ENCODE measurements at places on chromosomes 3 and 15.

- DNase-seq: no peak
Measured at GRCh38 chr3:71414189-71414927, 169.2 kb downstream of the FOXP1 start.

DNA sequence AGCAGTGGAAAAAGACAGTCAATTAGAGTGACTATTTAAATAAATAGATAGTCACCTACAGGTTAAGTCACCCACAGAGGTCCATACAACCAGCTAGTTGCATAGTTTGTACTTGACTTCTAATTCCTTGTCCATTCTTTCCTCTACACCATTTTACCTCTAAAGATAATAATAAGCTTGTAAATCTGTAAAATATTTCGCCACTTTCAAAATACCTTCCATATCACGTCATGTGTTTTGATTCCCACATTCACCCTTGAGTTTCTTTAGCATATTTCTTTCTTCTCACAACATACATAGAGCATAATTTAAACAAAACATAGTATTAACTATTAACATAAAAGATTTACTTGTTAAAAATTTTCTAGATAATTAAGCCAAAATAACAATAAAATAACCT lies 689.6 kb downstream of the MECOM start:
- no peak for DNase-seq

DNA sequence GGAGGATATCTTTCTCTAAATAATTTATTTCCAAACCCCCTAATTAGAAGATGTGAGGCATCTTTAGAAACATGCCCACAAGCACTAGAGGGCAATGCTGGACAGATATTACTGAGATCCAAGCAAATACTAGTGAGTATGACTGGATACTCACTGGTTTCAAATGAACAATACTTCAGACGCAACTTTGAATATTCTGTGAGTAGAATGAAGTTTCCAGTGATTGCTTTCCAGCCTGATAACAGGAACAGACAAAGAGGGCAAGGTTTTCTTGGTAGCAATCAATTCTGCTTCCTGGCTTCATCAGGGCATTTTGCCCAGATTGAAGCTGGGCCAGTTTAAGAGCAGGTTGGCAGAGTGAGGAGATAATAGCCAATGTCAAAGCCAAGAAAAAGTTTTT lies 442.6 kb upstream of the PDZRN3 start:
- peak; percentile 1 for DNase-seq

DNA sequence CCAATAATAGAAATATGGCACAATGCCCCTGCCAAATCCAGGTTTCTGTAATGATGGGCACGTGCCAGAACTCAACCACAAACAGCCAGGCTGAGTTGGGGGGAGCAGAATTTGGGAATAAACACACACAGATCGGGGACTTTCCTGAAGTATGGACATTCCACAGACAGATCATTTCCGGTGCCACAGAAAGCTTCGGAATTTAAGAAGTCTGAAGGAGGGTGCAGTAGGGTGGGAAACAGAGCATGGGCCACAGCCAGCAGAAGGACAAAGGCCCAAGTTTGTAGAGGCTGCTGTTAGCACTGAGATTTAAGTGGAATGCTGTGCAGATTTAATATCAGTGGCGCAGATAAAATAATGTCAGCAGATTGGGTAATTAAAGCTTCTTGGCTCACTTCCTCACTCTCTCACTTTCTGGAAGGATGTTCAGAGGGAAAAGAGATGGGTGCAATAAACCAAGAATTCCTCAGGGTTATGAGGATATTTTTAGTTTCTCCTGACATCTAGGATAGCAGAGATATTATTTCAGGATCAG lies 67.4 kb downstream of the MYLK start:
- no peak for DNase-seq

DNA sequence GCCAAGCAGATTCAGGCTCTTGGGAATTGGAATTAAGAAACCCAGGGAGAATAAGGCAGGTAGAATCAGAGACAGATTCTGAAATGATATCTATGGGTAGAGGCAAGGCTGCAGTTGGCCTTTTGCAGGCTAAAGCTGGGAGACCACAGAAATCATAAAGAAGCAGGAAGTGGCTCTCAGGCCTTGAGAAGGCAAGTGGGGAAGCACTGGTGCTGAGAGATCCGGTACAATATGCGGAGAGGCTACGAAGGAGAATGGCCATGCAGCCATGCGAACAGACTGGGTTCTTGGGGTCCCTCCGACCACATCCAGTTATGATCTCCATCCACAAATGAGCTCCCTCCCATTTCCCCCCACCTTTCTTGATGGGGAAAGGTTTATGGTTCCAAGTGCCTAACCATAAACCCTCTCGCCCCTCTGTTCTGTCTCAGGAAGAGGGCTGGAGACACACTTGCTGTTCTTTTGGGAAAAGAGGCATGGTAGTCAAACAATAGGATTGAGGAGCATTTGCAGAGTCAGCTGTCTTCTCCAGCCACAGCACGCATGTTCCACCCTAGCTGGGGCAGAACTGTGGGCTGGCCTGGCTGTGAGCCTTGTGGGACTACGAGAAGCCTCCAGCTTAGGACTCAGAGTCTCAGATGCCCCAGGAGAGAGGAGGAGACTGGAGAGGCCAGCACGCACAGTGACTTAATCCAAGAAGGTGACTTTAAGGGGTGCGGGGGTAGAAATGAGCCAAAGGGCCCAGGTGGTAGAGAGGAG lies 99.6 kb downstream of the RPLP1 start:
- no peak for DNase-seq

DNA sequence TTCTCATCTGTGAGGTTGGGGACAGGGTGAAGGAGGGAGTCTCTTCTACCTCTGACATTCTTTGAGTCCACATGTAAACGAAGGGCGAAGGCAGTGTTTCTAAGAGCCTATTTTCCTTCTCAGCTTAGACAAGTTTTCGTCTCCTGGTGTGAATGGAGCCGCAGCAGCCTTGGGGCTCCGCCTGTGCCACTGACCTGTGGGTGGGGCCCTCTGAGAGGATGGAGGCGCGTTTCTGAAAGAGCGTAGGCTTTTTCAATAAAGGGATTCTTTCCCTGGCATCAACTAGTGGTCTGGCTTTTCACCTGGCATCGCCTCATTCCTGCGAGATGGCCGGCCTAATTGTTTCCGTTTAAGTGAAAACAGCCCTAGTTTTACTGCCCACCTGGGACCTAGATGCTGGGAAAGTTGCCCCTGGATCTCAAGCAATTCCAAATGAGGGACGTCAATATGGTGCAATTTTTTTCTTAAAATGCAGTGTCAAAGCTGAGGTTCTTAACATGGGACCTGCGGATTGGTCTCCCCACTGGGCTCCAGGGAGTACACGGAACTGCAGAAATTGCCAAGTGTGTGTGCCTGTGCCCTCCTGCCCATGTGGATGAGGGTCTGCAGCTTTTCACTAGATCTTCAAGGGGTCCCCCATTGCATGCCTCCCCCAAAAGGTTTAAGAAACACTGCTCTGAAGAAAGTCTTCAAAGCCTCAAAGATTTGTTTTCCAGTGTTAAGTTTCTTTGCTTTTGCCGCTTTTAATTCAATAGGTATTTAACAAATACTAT lies 958 bp downstream of the GLDN start:
- no peak for DNase-seq
